ENCODE measurements at places on chromosomes 3 and 15.

DNA sequence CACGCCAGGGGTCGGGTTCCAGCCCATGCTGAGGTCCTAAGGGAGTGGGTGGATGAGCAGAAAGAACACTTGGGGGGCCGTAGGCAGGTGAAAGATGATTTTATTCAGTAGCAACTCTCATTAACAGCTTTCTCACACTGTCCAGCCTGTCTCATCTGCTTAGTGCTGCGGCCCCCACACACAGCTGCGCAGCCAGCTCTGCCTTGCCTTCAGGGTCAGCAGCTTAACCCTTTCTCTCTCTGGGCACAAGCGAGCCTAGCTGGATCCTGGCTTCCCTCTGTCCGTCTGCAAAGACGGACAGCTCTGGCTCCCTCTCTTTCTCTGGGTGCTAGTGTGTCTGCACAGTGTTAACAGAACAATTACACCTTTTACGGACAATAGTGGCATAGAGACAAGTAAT lies 21.3 kb downstream of the NPAP1 start:
- DNase-seq = no peak

GRCh38 chr15:65077981-65078352 lies 1.4 kb downstream of the KBTBD13 start:
- DNase-seq = peak; percentile 52

GRCh38 chr15:73950479-73950830 lies 24.2 kb downstream of the LOXL1 start:
- DNase-seq = no peak

DNA sequence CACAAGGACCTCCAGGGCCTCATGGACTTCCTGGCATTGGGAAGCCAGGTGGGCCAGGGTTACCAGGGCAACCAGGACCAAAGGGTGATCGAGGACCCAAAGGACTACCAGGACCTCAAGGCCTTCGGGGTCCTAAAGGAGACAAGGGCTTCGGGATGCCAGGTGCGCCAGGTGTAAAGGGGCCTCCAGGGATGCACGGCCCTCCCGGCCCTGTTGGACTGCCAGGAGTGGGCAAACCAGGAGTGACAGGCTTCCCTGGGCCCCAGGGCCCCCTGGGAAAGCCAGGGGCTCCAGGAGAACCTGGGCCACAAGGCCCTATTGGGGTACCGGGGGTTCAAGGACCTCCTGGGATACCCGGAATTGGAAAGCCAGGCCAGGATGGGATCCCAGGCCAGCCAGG lies 23.2 kb upstream of the CMSS1 start:
- no peak for DNase-seq

- no peak for DNase-seq
Measured at GRCh38 chr15:100277087-100277855, 64.5 kb downstream of the ADAMTS17 start.

GRCh38 chr3:155037508-155038202 lies 42.5 kb upstream of the MME start:
- no peak for DNase-seq

DNA sequence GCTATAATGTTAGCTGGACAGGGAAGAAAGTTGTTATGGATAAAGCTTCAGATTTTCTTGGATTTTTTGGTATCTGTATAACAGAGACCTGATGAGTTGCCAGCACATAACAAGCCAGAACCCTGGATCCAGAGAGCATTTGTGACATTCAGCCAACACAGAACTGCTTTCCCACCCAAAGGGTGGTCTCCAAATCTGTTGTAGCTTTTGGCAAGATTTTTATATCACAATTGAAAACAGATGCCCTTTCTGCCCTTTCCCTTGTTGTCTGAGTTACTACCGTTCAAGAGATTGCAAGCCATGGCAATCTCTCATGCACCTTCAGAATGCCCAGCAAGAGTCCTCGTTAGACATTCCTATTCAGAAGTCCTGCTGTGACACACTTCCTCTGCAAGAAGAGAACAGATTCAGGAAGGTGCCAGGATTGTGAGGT lies 107.6 kb upstream of the FGF7 start:
- peak; percentile 22 for DNase-seq

DNA sequence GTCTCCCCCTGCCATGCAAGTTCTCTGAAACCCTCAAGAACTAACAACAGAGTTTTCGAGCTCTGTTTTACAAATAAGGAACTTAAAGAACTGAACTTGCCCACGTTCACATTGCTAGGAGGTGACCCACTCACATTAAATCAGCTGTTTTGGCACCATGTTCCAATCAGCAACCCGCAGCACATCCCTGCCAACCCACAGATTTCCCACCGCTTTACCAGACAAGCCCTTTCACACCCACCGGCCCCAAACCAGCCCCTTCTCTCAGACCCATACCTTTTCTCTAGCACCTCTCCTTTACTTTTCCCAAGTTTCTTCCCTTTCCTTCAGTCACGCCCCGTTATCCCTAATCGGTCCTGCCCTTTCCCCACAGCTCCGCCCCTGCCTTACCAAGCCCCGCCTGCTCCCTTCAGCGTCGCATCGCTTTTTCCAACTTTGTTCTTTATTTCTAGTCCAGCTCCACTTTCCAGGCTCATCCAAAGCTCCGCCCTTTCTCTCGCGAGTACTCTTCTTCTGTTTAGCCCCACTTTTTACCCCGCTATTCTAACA lies 804 bp upstream of the BRPF1 start:
- no peak for DNase-seq

GRCh38 chr3:76063811-76064210 lies 278.5 kb upstream of the ZNF717 start:
- no peak for DNase-seq

DNA sequence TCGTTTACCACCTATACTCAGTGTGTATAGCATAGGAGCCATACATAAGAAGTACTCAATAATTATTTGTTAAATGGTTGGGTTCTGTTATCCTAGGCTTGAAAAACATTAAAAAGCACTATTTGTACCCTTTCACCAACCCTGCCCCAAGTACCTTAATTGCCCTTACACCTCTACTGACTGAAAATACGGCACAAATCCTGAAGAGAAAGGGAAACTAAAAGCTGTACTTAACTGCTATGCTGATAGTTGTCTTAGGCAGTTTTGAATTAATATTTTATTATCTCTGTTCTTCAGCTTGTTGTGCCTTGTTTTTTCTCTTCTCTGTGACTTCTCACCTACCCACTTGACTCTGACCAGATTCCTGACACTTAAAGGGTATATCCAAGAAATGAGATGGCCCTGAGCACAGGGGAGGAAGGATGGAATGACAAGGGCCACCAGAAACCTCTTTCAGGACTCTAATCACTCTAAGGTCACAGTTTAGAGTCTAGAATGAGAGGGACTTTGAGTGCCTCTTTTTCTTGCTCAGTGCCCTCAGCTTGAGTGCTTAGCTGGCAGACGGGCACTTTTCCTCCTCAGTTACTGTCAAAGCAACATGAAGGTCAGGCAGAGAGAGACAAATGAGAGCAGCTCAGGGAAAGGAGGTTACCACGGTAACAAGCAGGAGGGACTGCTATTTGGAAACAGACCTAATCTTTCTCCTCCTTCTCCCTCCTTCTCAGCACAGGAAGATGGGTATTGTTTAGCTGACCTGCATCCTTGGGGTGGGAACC lies 136.5 kb downstream of the ZNF609 start:
- peak; percentile 45 for DNase-seq

- DNase-seq = no peak
Measured at GRCh38 chr3:71191031-71191482, 392.5 kb downstream of the FOXP1 start.

DNA sequence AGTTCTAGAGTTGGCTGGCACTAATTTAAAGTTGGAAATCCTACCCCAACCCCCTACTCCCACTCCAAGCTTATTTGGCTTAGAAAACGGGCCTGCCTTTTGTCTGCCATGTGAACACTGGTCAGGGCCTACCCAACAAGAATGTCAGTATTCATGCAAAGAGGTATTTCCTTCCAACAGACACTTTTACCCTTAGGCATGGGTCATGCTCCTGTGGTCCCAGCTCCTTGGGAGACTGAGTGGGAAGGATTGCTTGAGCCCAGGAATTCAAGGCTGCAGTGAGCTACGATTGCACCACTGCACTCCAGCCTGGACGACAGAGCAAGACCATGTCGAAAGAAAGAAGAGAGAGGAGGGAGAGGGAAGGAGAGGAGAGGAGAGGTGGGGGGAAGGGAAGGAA lies 137.5 kb upstream of the LRTM1 start:
- no peak for DNase-seq

- no peak for DNase-seq
Measured at GRCh38 chr3:39387411-39387975, 4.3 kb downstream of the SLC25A38 start.

GRCh38 chr15:81183439-81183775 lies 13.3 kb upstream of the IL16 start:
- no peak for DNase-seq

DNA sequence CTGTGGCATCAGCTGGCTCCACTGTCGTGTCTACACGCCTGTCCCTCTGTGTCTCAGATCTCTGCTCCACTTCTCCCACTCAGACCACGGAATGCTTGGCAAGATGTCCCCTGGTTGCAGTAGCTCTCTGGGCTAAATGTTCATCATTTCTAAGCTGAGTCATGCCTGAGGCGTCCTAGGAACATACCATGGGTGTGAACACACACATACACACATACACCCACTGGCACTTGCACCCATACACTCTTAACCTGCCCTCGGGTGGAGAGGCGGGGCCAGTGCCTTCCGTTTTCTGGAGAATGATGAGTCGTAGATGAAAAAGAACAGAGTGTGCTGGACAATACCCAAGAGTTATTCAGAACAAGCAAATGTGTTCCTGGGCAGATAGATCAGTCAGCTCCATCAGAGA lies 72.4 kb downstream of the SENP2 start:
- peak; percentile 98 for DNase-seq

GRCh38 chr15:74320352-74321247 lies 46.8 kb downstream of the CYP11A1 start:
- DNase-seq = peak; percentile 53

GRCh38 chr15:28191832-28192231 lies 92.7 kb upstream of the OCA2 start:
- peak; percentile 4 for DNase-seq

GRCh38 chr15:33045066-33045810 lies 149.3 kb downstream of the FMN1 start:
- no peak for DNase-seq

DNA sequence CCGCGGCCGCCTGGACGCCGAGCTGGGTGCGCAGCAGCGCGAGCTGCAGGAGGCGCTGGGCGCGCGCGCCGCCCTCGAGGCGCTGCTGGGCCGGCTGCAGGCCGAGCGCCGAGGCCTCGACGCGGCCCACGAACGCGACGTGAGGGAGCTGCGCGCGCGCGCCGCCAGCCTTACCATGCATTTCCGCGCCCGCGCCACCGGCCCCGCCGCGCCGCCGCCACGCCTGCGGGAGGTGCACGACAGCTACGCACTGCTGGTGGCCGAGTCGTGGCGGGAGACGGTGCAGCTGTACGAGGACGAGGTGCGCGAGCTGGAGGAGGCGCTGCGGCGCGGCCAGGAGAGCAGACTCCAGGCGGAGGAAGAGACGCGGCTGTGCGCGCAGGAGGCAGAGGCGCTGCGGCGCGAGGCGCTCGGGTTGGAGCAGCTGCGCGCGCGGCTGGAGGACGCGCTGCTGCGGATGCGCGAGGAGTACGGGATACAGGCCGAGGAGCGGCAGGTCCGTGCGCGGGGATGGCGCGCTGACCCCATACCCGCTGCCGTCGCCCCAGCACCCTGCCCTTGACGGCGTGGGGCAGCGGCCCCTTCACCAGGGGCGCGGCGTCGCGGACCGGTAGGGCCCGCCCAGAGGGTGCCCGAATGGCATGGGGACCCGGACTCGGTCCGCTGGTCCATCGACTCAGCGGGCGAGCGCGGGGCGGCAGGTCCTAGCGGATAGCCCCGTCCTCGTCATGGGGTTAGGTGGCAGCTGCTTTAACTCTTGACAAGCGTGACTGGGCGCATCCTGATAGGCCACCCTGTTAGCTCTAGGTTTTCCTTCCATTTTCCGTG lies 848 bp downstream of the SYNM start:
- peak; percentile 70 for DNase-seq

- DNase-seq = no peak
Measured at GRCh38 chr3:23913873-23914743, 2.7 kb downstream of the NKIRAS1 start.

DNA sequence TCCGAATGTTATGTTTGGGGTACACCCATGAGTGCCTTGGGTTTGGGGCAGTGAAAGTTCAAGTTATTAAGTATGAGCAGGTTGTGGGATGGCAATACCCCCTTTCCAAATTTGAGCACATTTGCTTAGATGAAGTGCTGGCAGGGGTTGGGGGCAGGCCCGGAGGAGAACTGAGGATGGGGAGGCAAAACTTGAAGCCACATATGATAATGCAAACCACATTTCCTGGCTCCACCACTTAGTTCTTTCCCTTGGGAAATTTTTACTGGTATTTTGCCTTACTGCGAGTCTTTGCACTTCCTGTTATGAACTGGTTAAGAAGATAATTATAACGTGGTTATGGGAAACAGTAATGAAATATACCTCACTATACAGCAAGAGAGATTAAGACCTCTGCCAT lies 336.0 kb upstream of the ONECUT1 start:
- no peak for DNase-seq

- DNase-seq = no peak
Measured at GRCh38 chr3:66778107-66778506, 220.0 kb upstream of the KBTBD8 start.

- no peak for DNase-seq
Measured at GRCh38 chr15:26298010-26298658, 435.0 kb upstream of the ATP10A start.

DNA sequence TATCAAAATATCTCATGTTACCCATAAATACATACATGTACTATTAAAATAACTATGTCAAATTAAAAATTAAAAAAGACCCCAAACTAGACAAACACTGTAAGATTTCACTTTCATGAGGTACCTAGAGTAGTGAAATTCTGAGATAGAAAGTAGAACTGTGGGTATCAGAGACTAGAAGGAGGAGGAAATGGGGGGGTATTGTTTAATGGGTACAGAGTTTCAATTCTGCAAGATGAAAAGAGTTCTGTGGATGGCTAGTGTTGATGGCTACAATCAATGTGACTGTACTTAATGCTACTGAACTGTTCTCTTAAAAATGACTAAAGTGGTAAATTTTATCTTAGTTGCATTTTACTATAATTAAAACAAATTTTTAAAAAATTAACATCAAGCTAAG lies 36.6 kb downstream of the RFX7 start:
- no peak for DNase-seq

DNA sequence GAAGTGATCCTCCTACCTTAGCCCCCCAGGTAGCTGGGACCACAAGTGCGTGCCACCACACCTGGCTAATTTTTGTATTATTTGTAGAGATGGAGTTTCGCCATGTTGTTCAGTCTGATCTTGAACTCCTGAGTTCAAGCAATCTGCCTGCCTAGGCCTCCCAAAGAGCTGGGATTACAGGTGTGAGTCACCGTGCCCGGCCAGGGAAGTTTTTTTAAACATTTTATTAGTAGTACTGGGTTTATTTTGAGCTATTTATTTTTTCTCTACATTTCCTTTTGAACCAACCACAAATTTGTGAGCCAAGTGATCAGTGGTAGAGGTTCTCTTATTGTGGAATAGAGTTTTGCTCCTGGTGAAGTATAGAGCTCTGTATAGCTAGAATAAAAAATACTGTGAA lies 33.7 kb downstream of the ARMC8 start:
- DNase-seq = no peak

Data from fibroblast of skin of right quadriceps (primary cell).